ENCODE measurements at places on chromosomes 11 and 22.
A peak's percentile ranks its signal among the peaks of the same experiment; 100 is the strongest.

- no peaks in the 10 kb centered on the region for H3K4me1 ChIP-seq
- no peak for DNase-seq
- no peaks in the 10 kb centered on the region for H3K27me3 ChIP-seq
- no peaks in the 10 kb centered on the region for H3K36me3 ChIP-seq
Observed at GRCh38 chr11:31702966-31703365, 108.2 kb downstream of the PAX6 start.

DNA sequence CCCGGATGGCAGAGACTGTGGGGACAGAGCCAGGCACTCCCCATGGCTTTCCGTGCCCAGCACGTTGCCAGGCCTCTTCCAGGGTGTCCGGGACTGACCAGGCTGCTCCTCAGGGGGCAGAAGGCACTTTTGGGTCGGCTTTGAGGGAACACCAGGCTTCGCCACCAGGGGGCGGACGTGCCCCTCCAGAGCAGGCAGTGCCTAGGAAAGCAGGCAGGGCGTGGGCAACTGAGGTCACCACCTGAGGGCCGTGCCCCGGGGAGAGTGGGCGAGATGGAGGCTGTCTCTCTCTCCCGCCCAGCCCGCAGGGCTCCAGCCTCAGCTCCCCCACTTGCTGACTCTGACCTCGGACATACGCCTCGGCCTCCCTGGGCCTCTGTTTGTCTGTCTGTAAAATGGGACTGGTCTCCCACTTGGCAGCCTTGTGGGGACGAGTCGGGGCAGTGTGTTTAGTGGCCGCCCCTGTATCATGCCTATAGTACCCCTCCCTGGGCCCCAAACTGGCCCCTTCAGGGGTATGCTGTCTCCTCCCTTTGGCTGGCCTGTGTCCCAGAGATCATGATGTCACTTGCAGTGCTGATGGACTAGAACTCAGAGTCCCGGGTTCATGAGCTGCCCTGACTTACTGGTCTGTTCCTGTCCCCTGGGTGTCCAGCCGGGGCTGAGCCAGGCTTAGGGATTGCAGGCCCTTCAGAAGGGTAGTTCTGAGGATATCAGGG lies 4.4 kb upstream of the PRR5 start:
- no peaks in the 10 kb centered on the region for H3K36me3 ChIP-seq
- no peaks in the 10 kb centered on the region for H3K27me3 ChIP-seq
- H3K4me3 ChIP-seq, result no peak overlapping the region
- DNase-seq, result peak; percentile 91

DNA sequence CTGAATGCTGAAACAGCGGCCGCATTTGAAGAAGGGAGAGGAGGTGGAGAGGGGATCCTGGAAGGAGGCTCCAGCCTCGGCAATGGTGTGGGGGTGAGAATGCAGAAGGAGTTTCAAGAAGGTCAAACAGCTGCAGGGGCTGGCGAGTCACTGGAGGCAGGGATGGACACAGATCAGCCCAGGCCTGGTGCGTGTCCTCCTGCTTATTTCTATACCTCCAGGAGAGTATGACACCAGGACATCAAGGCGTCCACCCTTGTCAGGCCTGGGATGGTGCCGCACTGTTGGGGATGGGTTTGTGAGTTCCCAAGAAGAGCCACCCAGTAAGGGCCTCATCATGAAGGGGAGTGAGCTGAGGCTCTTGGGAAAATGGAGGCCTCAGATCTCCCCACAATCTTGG lies 23.1 kb downstream of the IGLL1 start:
- peaks cover 38% of the 10 kb centered on the region for H3K27me3 ChIP-seq
- DNase-seq, result peak; percentile 40
- no peak overlapping the region for H3K4me3 ChIP-seq
- H3K27ac ChIP-seq, result no peak overlapping the region

DNA sequence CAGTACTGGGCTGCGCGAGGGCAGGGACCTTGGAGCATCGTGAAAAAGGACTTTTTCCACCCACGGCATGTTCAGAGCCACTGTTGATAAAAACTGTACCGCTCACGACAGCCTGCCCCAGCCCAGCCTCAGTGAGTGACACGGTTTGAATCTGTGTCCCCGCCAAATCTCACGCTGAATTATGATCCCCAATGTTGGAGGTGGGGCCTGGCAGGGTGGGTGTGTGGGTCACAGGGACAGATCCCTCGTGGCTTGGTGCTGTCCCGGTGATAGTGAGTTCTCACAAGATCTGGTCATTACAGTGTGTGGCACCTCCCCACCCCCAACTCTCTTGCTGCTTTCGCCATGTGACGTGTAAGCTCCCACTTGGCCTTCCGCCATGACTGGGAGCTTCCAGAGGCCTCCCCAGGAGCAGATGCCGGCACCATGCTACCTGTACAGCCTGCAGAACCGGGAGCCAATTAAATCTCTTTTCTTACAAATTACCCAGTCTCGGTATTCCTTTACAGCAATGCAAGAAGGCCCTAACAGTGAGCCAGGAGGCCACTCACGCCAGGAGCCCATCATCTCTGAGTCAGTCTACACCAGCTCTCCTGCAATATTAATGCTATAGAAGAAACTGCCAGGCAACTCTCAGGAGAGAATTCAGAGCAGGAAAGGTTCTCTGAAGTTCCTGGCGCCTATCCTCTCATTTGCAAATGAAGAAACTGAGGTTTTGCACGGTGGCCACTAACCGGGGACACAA lies 1.3 kb downstream of the TOLLIP start:
- H3K27ac ChIP-seq, result peak overlapping the region; percentile 98
- H3K4me1 ChIP-seq, result peaks cover 63% of the 10 kb centered on the region
- DNase-seq, result peak; percentile 71
- no peaks in the 10 kb centered on the region for H3K27me3 ChIP-seq
- peak overlapping the region; percentile 99 for H3K4me3 ChIP-seq

DNA sequence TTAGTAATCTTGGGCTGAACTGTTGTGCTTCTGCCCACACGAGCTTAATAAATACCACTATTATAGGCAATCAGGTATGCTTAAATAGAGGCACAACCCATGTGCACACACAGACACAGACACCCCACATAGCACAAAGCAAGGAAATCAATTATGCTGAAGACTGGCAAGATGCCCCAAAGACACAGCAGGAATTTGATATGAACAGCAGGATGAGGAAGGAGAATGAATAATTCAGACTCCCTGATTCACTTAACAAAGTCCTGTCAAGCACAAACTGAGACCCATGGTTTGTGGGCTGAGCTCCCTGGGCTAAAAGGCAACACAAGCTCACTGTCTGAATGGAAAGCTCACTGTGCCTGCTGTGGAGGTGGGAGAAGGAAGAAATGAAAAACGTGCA lies 42.5 kb downstream of the RBFOX2 start:
- no peak overlapping the region for H3K4me3 ChIP-seq
- H3K4me1 ChIP-seq, result peaks cover 3% of the 10 kb centered on the region

- H3K27me3 ChIP-seq, result no peaks in the 10 kb centered on the region
- no peaks in the 10 kb centered on the region for H3K4me1 ChIP-seq
- no peak overlapping the region for H3K27ac ChIP-seq
- H3K4me3 ChIP-seq, result no peak overlapping the region
Observed at GRCh38 chr11:41612415-41612814, 153.0 kb upstream of the LRRC4C start.

DNA sequence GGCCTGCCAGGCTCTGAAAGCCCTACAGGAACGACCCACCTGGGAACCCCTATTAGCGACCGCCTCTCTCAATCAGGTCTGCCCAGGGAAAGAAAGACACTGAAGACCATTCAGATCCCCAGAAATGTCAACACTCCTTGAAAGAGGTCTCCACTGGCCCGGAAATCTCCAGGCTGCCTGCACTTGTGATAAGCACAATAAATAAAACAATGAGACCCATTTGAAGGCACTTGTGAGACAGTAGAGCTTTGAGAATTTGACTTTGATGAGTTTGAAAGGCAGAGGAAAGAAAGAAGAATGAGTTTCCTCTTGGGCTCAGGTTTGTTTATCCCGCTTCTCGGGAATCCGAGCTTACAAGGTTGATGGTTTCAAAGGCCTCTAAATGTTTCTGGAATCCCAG lies 416.3 kb downstream of the BUD13 start:
- H3K4me3 ChIP-seq, result no peak overlapping the region
- H3K27me3 ChIP-seq, result peaks cover 8% of the 10 kb centered on the region
- peaks cover 10% of the 10 kb centered on the region for H3K4me1 ChIP-seq

GRCh38 chr22:49925525-49926128 lies 7.2 kb downstream of the CRELD2 start:
- no peak for DNase-seq
- H3K27ac ChIP-seq, result no peak overlapping the region
- H3K27me3 ChIP-seq, result peaks cover 5% of the 10 kb centered on the region
- no peak overlapping the region for H3K4me3 ChIP-seq
- peaks cover 20% of the 10 kb centered on the region for H3K4me1 ChIP-seq
- peaks cover 21% of the 10 kb centered on the region for H3K36me3 ChIP-seq

- no peak overlapping the region for H3K4me3 ChIP-seq
- H3K36me3 ChIP-seq, result no peaks in the 10 kb centered on the region
- H3K4me1 ChIP-seq, result no peaks in the 10 kb centered on the region
- no peak overlapping the region for H3K27ac ChIP-seq
Observed at GRCh38 chr11:92744929-92745585, 224.4 kb upstream of the MTNR1B start.

- no peaks in the 10 kb centered on the region for H3K27me3 ChIP-seq
- peaks cover 2% of the 10 kb centered on the region for H3K4me1 ChIP-seq
- no peak for DNase-seq
Observed at GRCh38 chr22:44825310-44826150, 73.2 kb downstream of the ARHGAP8 start.

- peaks cover 27% of the 10 kb centered on the region for H3K4me1 ChIP-seq
- no peak overlapping the region for H3K4me3 ChIP-seq
- no peak for DNase-seq
Observed at GRCh38 chr22:23889620-23890019, 4.6 kb upstream of the MIF start.

GRCh38 chr22:35380013-35380412 lies 883 bp upstream of the HMOX1 start:
- peaks cover 52% of the 10 kb centered on the region for H3K4me1 ChIP-seq
- no peak overlapping the region for H3K4me3 ChIP-seq
- no peaks in the 10 kb centered on the region for H3K27me3 ChIP-seq
- no peak for DNase-seq
- H3K36me3 ChIP-seq, result no peaks in the 10 kb centered on the region
- peak overlapping the region; percentile 79 for H3K27ac ChIP-seq

DNA sequence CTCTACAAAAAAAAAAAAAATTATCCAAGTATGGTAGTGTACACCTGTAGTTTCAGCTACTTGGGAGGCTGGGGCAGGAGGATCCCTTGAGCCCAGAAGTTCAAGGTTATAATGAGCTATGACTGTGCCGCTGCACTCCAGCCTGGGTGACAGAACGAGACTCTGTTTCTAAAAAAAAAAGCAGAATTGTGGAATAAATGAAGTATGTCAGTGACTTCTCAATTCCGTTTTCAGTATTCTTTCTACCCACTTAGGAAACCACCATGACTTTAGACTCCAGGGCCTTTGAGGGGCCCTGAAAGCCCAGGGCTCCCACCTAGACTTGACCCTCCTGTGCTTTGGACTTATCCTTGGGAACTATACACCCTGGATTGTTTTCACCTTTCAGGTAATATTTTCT lies 6.5 kb upstream of the NUP160 start:
- H3K36me3 ChIP-seq, result no peaks in the 10 kb centered on the region
- no peak overlapping the region for H3K4me3 ChIP-seq
- no peaks in the 10 kb centered on the region for H3K4me1 ChIP-seq
- H3K27me3 ChIP-seq, result no peaks in the 10 kb centered on the region
- H3K27ac ChIP-seq, result no peak overlapping the region

DNA sequence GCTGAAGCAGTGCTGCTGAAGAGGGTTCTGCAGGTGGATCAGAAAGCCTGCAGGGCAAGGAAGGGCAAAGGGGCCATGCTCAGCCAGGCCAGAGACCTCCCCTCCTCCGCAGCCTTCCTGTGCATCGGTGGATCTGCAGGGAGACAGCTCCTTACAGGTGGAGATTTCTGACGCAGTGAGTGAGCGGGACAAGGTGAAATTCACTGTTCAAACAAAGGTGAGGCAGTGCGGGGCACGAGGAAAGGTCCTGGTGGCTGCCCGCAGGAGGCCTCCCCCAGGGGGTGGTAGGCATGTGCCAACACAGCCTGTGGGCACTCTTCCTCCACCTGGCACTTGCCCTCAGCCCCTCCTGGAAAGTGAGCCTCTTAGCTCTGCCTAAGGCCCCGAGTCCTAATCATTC lies 8.6 kb downstream of the CFL1 start:
- peaks cover 36% of the 10 kb centered on the region for H3K36me3 ChIP-seq
- H3K4me3 ChIP-seq, result no peak overlapping the region
- DNase-seq, result peak; percentile 41
- no peaks in the 10 kb centered on the region for H3K27me3 ChIP-seq

DNA sequence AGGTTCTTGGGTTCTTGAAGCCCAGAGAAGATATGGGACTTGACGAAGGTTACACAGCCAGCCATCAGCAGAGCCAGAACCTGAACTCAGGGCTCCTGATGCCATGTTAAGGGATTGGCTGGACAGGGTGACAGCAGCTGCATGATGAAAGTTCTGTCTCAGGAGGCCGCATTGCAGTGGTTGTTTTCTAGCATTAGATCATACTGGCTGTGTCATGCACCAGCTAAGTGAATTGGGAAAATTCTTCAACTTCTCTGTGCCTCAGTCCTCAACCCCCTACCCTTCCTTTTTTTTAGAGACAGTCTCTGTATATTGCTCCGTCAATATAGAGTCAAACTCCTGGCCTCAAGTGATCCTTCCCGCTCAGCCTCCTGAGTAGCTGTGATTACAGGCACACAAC lies 5.4 kb upstream of the LTBP3 start:
- no peak for DNase-seq
- no peak overlapping the region for H3K27ac ChIP-seq
- no peak overlapping the region for H3K4me3 ChIP-seq
- peaks cover 3% of the 10 kb centered on the region for H3K36me3 ChIP-seq
- H3K4me1 ChIP-seq, result peaks cover 49% of the 10 kb centered on the region
- no peaks in the 10 kb centered on the region for H3K27me3 ChIP-seq

- H3K27me3 ChIP-seq, result peaks cover 15% of the 10 kb centered on the region
- no peaks in the 10 kb centered on the region for H3K4me1 ChIP-seq
- no peak overlapping the region for H3K4me3 ChIP-seq
- H3K36me3 ChIP-seq, result no peaks in the 10 kb centered on the region
- DNase-seq, result no peak
Observed at GRCh38 chr11:120097721-120098385, 40.1 kb downstream of the TRIM29 start.

DNA sequence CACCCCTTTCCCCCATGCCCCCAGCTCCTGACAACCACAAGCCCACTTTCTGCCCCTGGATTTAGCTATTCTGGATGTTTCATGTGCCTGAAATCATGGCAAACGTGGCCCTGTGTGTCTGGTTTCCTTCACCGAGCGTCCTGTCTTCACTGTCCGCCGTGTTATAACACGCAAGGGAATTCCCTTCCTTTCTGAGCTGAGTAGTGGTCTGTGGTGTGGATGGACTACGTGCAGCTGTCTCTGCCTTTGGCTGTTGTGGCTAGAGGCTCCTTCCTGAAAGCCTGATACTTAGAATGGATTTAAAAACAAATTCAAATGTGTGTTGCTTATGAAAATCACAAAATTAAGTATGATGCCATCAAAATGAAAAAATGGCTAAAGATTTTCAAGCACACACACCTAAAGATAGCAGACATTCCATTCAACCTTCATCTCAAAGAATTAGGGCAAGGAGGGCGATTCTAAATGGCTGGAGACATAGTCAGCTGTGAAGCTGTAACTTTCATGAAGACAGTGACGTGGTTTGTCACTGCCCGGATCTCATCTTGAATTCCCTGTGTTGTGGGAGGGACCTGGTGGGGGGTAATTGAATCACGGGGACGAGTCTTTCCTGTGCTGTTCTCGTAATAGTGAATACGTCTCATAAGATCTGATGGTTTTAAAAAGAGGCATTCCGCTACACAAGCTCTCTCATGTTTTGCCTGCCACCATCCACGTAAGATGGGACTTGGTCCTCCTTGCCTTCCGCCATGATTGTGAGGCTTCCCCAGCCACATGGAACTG lies 30.5 kb downstream of the KCNQ1 start:
- no peak overlapping the region for H3K4me3 ChIP-seq
- H3K27me3 ChIP-seq, result peaks cover 8% of the 10 kb centered on the region
- DNase-seq, result no peak
- H3K4me1 ChIP-seq, result no peaks in the 10 kb centered on the region
- no peak overlapping the region for H3K27ac ChIP-seq
- H3K36me3 ChIP-seq, result no peaks in the 10 kb centered on the region
